ENCODE measurements at places on chromosomes 5 and 9.

DNA sequence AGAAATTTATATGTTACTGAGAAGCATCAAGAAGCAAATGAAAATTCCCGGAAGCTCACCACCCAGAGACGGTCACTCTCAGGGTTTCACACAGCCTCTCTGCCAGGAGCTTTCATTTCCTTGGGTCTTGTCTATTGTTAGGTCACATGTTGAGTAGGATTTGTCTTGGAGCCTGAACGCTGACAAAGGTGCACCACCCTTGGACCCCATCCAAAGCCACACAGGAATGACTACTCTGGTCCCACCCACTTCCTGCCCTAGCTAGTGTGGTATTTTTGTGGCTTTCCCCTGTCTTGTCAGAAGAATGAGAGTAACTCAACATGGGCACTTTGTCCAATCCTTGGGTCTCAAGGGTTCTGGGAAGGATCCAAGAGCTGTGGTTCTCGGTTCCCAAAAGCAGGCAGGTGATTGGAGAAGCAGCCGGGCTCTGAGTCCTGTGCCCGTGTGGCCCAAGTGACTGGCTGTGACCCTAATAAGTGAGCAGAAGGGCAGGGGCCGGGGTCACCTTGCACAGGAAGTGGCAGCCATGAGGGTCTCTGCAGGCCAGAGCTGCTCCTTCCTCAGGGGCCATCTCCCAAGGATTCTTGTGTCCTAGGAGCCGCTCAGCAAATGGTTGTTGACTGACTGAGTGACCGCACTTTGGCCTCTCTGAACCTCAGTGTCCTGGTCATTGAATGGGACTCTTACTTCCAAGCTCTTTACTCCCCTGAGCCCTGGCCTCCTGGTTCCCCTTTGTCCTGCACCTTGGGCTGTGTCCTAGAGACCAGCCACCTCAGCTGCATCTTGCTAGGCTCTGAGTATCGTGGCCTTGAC, 6.9 kb downstream of the FGD3 start:
- DNase-seq, result peak; percentile 48

GRCh38 chr5:119070578-119070827, 384 bp upstream of the DMXL1 start:
- DNase-seq, result no peak

DNA sequence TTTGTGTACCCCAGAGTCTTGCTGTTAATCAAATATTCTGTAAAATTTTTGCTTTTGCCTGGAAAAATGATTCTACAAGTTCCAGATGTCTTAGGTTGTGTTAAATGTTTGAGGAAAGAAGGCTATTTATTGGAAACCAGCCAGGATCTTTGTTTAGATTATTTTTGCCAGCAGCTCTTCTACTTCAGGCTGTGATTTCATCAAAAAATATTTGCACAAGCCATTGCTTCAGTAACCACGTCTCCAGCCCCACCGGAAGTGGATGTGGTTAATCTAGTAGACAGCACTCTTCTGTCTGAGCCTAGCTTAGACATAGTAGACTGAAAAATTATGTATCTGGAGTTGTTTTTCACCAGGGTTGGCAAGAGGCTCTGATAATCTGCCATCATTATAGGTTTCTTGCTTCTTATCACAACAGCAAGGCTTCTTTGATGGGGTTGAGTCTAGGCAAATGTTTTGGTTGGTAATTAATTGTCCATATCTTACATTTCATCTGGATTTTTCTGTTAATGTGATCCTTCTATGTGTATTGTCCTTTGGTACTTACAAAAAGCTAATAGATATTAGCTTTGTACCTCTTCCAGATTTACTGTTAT, 17.1 kb downstream of the KCTD16 start:
- peak; percentile 35 for DNase-seq

DNA sequence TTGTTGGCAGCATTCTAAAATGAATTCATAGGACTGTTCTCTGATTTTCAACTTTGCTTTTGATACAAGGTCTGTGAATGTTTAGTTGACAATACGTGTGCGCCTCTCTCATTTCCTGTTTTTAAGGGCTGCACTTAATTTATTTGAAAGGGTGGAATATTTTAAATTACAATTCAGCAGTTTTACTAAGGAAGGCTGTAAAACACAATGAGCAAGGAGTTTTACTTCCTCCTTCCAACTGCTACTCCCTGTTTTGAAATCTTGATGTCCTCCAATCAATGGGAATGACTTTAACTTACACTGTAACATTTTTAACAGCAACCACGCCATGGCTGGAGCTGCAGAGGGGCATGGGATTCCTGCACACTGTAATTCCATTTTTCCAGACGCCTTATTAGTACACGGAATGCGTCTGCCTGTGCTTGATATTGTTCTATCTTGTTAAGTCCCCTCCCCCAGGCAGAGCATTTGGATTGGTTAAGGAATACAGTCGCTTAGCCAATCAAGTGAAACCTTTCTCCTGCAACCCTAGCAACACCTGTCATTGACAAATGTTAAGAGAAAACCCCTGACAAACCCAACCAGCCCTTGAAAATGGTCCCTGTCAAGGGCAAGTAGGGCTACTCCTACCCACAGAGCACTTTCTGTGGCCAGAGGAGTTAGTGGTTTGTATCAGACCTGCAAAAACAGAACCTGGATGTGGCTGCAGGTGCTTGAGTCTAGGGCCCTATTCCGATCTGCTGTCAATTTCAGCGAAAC, 12.5 kb upstream of the ZSWIM6 start:
- DNase-seq, result no peak

- DNase-seq, result no peak
Observed at GRCh38 chr5:111502956-111503355, 9.4 kb downstream of the STARD4 start.

DNA sequence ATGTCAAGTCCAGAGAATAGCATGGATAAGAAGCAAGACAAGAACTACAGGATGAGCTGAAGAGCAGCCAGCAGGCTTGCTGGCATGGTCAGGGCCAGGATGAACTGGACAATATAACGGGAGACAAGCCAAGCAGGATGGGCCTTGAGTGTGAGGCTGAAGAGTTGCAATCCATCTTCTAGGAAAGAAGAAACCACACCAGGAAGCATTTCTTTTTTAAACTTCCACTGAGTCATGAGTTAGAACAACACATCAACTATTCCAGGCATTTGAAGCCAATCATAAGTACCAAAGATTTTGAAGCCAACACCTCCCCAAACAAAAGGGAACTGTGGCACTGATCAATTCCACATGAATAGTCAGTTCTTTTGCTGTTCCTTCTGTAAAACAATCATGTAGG, 27.3 kb downstream of the SLC31A2 start:
- no peak for DNase-seq

- no peak for DNase-seq
Observed at GRCh38 chr5:11863911-11864310, 40.3 kb downstream of the CTNND2 start.

- no peak for DNase-seq
Observed at GRCh38 chr9:86674487-86674886, 272.8 kb downstream of the GAS1 start.

DNA sequence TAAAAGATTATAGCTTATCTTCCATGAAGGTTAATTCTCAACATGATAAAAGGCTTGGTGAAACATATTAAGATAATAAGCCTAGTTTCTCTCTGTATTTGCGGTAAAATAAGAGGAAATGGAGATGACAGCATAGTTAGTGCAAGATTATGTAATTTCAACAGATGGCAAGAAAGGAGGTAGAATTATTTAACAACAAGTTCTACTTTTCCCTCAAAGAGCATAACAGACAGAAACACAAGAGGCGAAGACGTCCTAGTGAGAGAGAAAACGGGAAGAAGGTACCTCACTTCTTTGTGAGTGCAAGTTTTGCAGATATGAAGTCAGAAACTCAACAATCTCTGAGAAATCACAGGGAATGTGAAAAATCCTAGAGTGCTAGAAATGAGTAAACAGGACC, 144.8 kb upstream of the ADCY2 start:
- no peak for DNase-seq

GRCh38 chr5:103066326-103066725, 53.6 kb downstream of the GIN1 start:
- no peak for DNase-seq

DNA sequence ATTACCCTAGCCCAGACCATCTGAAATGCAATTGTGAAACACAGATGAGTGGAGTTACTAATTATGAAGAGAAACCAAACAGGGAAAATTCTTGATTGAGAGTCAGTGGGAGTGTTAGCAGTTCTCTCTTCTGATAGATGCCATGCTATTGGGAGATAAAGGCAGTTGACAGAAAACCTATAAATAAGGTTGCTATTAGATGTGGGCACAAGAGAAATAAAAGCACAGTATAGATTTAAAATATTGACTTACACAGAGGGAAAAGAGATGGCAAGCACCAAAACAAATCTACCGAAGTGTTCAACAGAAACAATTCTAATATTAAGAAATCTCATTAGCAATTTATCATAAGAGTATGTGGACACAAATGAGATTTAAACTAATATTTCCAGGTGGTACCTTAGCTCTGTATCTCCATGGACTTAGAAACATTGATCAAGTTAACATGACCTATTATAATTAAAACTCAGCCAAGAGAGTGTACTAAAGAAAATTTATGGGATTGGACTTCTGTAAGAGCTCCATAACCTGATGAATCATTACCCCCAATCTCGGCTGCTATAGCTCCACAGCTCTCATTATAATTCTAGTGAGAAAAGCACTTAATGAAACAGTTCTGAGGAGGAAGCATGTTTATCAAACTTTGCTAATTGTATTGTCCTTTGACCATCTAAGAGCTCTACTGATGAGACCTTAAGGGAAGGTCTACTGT, 665.0 kb upstream of the RIOK2 start:
- no peak for DNase-seq

GRCh38 chr9:111051400-111051799, 13.1 kb upstream of the LPAR1 start:
- DNase-seq, result no peak

DNA sequence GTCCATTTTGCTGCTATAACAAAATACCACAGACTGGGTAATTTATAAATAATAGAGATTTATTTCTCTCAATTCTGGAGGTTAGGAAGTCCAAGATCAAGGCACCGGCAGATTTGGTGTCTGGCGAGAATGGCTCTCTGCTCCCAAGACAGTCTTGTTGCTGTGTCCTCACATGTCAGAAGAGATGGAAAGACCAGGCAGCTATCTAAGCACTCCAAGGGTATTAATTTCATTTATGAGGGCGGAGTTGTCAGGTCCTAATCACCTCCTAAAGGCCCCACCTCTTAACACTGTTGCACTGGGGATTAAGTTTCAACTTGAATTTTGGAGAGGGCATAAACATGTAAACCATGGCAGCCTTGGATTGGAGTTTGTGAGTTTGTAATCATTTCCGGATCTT, 30.3 kb downstream of the ADCY2 start:
- DNase-seq, result no peak

- no peak for DNase-seq
Observed at GRCh38 chr5:147617711-147618350, 108.0 kb upstream of the DPYSL3 start.

Measured in stimulated activated CD4-positive, alpha-beta T cell treated with anti-CD3 and anti-CD28 coated beads, Interleukin-4, amount 100 ng/mL, for 4 hours (primary cell).